ENCODE measurements at places on chromosomes 16 and 17.

DNA sequence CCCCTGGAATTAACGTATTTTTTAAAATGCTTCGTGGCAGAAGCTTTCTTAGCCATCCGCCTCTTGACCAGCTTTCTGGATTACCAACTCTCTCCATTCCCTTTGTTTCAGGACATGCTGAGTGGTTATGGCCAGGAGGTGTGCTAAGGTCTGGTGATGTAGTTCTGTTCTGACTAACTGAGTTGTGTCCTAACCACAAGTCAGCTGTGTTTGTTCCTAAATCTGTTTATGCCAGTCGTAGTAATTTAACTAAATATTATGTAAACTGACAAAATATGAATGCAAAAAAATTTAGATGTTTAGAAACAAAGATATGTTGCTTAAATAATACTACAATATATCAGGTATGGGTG lies 61.6 kb downstream of the MRTFB start:
- no peak for DNase-seq

DNA sequence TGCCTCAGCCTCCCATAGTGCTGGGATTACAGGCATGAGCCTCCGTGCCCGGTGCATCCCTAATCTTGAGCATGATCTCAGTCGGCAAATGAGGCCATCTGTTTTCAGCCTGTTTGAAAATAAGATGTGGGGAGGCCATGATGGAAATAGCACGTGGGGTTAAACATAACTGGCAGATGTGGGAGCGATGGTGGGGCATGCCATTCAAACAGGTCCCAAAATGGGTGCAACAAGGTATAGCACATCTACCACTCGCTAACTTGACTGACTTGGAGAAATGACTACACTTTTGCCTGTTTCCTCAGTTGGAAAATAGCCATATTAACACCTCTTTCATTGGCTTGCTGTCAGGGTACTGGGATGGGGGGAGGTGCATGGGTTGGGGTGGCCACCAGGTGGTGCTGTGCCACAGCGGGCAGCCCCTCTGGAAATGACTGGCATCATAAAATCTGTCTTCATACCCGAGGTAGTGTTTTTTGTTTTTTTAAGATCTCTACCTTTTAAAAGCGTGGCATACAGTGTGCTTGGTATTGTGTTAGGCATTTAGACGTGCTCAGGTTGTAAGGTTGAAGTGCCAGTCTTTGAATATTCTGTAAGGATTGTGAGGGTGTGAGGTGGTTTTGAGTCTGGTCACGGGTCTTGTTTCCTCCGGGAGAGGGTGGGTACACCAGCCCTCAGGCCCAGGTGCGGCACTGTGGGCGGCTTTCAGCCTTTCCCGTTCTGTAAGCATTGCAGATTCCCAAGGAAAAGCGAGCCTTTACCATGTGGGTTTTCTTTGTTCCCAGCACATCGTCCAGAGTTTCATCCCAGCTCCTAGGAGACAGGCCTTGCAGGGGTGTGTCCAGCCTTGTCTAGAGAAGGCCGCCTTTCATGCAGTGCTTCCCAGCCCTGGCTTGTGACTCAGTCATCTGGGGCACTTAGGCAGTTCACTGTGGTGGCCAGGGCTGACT lies 2.9 kb upstream of the TTYH2 start:
- DNase-seq = peak; percentile 86

- no peak for DNase-seq
Measured at GRCh38 chr16:77299395-77299794, 100.2 kb downstream of the SYCE1L start.

- no peak for DNase-seq
Measured at GRCh38 chr16:51237207-51237606, 86.1 kb upstream of the SALL1 start.

DNA sequence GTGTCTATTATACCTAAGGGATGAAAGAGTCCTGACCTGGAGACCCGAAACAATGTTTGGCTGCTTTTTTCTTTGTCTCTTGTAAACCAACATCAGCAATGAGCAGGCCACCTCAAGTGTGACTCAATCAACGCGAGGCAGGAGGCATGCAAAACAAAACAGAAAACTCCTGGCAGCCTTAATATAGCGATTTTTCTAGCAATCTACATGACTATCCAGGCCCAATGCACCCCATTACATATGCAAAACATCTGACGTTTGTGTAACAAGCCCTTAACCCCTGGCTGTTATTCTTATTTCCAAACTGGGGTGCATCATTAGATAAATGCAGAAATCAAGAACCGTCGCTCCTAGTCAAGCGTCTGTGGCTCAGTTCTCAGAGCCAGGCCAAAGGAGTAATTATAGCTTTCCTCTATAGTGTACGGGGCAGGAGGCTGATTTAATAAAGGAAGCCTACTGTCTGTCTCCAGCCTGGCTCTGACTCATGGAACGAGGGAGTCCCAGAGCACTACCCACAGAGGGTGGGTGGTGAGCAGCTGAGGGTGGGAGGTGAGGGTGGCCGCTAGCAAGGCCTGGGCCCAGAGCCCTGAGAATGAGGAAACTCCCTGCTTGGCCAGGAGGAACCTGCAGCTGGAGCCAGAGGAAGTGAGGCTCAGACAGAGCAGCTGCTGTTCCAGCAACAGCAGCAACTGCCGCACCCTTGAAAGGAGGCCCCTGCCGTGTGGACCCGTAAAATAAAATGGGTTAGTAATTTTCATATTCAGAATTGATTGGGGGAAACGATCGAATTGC lies 43.9 kb downstream of the CHD9 start:
- peak; percentile 61 for DNase-seq

GRCh38 chr16:84487358-84487757 lies 17.1 kb downstream of the MEAK7 start:
- no peak for DNase-seq

GRCh38 chr17:73042809-73043685 lies 49.4 kb downstream of the SLC39A11 start:
- DNase-seq = no peak

DNA sequence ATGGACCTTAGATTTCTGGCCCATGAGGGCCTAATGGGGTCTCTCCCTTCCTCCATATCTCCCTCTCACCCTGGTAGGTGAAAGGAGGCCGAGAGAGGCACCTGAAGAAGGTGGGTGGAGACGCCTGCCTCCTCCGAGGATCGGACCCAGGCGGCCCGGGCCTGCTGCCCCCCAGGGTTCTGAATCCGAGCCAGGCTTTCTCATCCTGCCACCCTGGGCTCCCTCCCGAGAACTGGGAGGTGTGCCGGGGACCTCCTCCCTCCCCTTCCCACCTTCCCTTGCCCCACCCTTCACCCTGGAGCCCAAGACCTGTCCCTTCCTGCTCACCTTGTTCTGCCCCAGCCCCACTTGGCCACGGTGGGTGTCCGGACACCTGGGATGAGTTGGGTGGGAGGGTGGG lies 5.0 kb downstream of the FBXL19 start:
- no peak for DNase-seq

DNA sequence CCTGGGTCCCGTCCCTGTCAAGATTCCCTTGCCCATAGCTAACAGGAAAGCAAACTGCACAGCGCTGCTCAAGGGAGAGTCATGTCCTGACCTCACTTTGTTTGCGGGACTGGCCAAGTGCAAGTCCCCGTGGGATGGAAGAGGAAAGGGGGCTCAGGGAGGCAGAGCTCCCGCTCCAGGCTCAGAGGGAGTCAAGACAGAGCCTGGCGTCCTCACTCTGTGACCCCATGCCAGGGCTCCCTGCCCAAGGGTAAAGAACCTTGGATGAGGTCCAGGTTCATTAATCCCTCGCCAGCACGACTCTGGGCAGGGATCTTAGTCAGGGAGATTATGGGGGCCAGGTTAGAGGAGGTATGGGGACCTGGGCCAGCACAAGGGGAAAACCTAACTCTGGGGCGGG lies 51.5 kb upstream of the CBX4 start:
- no peak for DNase-seq

DNA sequence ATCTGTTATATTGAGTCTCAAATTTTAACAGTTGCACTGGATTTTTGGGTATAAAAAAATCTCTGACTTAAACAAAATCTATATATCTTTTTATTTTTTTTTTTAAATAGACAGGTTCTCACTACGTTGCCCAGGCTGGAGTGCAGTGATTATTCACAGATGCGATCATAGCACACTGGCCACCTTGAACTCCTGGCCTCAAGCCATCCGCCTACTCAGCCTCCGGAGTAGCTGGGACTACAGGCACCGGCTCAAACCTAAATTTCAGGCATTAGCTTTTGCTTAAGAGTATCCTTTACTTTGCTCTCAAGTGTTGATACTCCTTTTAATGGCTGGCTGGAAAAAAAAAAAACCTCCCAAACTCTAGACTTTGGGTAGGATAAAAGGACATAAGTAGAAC lies 61.6 kb downstream of the RPGRIP1L start:
- DNase-seq = no peak

DNA sequence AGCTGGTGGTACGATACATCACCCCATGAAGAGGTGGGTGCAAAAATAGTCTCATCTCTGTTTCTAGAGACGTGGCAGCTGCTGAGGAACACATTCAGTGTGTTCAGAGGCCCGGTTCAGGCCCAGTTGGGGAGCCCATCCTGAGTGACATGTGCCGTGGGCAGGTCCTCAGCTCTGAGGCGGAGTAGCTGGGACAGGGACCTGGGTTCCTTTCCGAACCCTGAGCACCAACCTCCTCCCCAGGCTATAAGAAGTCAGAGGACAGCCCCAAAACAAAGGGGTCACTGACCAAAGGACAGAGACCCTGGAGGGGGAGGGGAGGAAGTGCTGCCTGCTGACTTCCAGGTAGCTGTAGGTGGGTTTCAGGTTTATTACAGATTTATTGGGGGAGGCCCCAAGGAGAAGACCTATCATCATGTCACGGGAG lies 5.1 kb downstream of the LDHD start:
- DNase-seq = no peak

GRCh38 chr17:35080536-35080935 lies 17.0 kb upstream of the RFFL start:
- no peak for DNase-seq

- peak; percentile 33 for DNase-seq
Measured at GRCh38 chr16:65634291-65634690, 512.4 kb upstream of the CDH11 start.

DNA sequence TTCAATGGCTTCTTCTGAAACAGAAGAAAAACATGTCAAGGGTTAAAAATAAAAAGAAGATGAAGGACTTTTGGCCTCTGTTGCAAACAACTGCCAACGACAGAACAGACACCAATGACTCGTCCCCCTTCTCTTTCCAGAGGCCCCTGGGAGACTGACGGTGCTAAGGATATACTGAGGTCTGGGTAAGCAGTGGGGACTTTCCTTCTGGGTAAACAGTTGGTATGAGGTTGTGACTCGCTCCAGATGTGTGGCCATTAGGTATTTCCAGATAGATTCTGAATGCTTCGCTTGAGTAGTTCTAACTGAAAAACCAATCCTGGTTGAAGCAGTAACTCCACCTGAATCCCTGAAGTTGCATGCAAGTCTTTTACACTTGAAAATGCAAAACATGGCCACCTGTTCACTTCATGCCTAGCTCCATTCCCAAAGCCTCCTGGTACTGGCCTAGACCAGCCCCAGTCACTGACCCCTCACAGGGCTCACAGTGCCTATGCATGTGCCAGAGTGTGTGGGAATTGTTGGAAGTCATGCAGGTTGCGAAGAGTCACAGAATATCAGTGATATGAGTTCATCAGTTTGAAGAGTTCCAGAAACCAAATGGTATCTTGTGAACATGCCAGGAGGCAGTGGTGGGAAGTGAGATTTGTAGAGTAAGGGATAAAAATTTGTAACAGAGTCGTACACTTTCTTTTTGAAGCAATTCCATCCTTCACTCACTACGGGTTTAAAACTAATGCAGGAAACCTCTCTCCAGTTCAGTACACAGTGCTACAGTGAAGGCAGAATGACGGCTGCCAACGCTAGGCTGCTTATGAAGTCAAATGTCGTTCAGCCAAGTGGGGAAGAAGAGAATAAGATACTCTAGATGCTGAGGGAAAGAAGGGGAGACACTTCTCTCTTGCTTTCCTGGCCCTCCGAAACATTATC lies 217.8 kb downstream of the ZFHX3 start:
- no peak for DNase-seq

DNA sequence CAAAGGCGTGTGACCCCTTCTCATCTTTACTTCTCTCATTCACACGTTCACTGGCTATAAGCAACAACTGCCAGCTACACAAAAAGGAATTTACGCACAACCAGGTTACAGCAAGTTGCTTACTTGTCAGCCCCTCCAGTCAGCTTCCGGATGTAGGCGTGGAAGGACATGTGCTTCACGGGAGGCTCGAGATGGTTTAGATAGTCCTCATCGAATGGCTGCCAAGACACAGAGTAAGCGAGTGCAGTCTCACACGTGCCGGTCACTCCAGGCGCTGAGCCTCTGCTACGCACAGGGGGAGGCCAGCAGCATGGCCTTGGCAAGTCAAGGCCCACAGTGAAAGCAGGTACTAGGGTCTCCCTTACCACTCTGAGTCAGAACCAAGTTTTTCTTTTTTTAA lies 28.3 kb downstream of the NPLOC4 start:
- DNase-seq = no peak
